ENCODE measurements at places on chromosomes 6 and 20.

- peak; percentile 77 for DNase-seq
Observed at GRCh38 chr6:43506667-43507471, 3.3 kb downstream of the LRRC73 start.

- DNase-seq, result no peak
Observed at GRCh38 chr6:13331516-13332348, 3.4 kb upstream of the TBC1D7 start.

- DNase-seq, result no peak
Observed at GRCh38 chr6:113976806-113977205, 5.9 kb upstream of the HDAC2 start.

GRCh38 chr6:32554116-32554965 lies 24.3 kb upstream of the HLA-DRB5 start:
- no peak for DNase-seq

DNA sequence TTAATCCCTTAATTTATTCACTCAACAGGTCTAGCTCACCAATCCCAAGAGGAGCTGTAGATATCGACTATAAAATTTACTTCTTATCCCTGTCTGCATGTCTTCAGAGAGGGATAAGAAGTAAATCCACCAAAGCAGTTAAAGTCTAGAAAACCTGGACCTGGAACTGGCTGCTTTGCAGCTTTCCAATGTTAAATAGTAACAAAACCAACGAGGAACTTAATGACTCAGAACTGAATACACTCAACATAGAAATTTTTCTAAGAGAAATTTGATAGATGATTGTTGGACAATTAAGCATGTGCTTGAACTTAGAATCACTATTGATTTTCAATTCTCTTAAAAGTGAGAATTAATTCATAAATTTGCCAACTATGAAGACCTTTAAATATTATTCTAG lies 11.5 kb upstream of the TMEM244 start:
- no peak for DNase-seq

DNA sequence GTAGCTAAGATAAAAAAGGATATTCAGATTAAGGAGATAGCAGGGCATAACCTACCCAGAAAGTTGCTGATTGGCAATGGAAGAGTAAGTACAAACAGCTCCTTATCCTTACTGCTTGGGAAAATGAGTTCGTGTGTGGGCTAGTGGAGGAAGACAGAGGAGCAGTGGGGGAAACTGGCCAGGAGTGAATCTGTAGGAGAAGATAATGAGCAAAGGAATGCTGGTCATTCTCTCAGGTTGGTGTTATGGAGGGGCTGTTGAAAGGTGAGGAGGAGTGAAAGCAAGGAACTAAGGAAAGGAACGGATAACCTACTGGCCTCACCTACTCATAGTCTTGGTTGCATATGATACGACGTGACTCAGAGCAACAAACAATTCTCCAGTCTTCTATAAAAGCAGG lies 7.3 kb upstream of the GJB7 start:
- no peak for DNase-seq

DNA sequence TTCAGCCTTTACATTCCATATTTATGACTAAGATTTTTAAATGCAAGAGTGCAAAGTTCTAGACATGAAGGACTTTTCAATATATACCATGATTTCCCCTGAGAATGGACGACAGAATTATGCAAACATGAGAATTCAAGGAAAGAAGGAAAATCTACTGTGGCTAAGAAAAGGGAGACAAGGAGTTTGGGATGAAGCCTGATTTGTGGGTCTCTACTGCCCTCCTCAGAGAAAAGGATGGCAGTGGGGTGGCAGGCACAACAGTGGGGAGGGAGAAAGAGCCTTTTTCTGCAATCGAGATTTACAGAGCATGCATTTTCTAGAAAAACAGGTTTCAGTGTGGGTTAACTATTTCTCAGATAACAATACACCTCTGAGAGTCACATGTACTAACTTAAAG lies 466.9 kb upstream of the NRSN1 start:
- no peak for DNase-seq

Measured in stimulated activated CD4-positive, alpha-beta T cell treated with anti-CD3 and anti-CD28 coated beads, Interleukin-12 subunit alpha, Interleukin-12 subunit beta, amount 100 ng/mL, for 24 hours (primary cell).